ENCODE measurements at places on chromosomes 16 and 17.

GRCh38 chr17:39116224-39116623, 35.2 kb downstream of the PLXDC1 start:
- DNase-seq, result no peak

GRCh38 chr17:30823421-30823820, 1.1 kb downstream of the CRLF3 start:
- no peak for DNase-seq

DNA sequence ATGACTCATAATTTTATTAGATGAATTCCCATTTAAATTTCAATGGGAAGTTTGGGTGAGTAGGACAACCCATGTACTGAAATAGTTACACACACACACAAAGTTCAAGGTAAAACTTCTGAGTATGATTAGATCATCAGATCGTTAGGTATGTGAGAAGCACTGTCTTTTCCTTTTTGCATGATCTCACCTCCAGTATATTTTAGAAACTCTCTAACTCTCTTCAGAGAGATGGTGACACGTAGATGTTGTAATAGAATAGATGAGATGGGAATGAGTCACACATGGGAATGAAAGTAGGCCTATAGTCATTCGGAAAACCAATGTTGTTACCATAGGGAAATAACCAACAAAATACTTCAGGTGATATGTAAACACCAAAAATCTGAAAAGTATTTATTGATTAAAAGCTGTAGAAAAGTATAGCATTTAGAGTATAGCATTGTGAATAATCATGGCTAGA, 22.2 kb downstream of the KRT23 start:
- DNase-seq, result no peak

- DNase-seq, result no peak
These were observed 6.8 kb downstream of the MGRN1 start for GRCh38 chr16:4631444-4631843.

GRCh38 chr17:39191750-39192510, 5.5 kb downstream of the CACNB1 start:
- DNase-seq, result no peak

GRCh38 chr17:44176671-44177501, 6.4 kb downstream of the ASB16 start:
- DNase-seq, result no peak

GRCh38 chr17:78734793-78735641, 47.1 kb downstream of the CYTH1 start:
- DNase-seq, result no peak

GRCh38 chr17:31869797-31870568, 10.9 kb upstream of the COPRS start:
- no peak for DNase-seq

DNA sequence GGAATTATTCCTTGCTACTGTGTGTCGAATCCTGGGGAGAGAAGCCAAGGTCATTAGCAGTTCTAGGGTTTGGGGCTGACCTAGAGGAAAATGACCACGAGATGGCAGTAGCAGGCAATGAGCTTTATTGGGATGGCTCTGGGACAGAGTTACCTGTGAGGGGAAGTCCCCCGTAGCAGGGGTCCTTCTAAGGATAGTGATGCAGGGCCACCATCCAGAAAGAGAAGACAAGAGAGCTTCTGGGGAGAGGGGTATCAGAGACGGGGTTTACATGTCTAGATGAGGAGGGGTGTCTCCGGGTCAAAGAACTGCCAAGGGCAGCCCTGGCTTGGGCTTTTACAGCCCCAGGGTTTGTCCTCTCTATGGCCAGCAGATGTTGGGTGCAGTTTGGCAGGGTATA, 6.4 kb upstream of the GGT6 start:
- peak; percentile 16 for DNase-seq

- DNase-seq, result no peak
These were observed at the start of gene KRTAP29-1 for GRCh38 chr17:41301916-41302901. KRTAP29-1 (minus strand) TSS chr17:41302851; CDS start chr17:41302851, 0 bp downstream.

DNA sequence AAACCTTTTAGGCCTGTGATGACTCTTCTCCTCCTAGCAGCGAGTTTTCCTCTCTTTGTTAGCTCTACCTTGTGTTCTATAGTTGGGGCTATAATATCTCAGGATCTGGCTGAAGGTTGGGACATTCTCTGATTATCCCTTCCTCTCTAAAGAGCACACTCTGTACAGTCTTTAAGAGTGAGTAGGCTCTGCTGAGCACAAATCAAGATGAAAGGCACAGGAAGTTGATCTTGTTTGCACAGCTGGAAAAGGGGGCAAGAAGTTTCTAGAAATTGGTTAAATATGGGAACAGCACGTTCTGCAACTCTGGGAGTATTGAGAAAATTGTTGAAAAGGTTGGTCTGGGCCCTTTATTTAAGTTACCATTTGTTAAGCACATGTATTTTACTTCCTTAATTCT, 240.9 kb downstream of the CDH11 start:
- no peak for DNase-seq

DNA sequence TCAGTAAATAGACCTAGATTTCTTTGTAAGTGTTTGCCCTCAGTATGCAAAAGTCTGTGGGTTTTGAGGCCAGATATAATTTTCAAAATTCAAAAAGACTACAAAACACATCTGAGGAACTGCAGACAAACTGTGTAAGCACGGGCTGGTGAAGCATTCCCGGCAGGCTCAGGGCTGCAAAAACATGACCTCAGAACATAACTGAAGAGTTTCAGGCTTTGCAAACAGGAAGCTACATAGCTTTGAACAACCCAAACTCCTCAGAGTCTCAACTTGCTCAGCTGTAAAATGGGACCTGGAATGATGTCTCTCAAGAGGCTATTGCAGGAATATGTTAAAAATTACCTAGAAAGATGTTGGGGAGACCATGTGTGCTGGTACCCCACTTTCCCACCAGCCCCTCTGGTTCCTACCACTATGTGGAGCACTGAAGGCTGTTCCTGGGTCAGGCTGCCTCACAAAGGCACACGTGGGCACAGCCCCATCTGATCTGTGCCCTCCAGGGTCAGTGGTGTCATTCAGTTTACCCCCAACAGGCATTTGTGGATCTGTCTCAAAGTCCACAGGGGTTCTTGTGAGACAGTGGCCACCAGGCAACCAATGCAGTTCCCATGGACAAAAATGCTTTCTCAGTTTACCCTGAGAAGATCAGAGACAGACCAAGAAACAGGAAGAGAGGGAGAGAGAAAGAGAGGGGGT, 72.9 kb downstream of the CREBBP start:
- no peak for DNase-seq

- DNase-seq, result no peak
These were observed 5.8 kb upstream of the GSE1 start for GRCh38 chr16:85607321-85607765.

GRCh38 chr16:51159296-51159695, 8.2 kb upstream of the SALL1 start:
- no peak for DNase-seq

DNA sequence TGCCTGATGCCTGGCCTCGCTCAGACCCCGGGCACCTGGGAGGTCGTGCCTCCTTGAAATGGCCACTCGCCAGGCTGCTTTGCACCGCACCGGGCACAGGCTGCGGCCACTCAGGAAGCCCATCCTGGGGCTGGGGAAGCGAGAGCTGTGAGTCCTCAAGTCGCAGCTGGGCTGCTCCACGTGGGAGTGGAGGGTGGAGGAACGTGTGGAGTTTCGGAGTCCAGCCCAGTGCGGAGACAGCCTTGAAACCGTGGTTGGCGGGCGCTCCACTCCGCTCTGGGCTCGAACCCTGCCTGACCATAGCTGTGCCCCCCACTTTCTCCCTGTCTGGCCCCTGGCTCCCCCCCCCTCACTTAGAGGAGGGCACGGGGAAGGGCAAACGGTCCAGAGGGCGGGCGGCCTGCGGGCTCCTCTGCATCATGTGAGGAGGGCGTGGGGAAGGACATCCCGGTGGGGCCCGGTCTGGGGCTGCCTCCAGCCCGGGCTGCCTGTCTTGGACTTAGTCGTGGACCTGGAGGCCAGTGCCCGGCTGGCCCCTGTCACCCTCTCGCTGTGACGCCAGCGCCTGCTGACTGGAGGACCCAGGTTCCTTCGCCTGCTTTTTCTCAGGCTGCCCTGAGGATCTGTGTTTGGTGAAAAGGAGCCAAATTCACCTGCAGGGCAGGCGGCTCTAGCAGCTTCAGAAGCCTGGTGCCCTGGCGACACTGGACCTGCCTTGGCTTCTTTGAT, 2.5 kb downstream of the UBE2I start:
- no peak for DNase-seq

GRCh38 chr16:28260193-28260592, 32.1 kb upstream of the SBK1 start:
- DNase-seq, result no peak

DNA sequence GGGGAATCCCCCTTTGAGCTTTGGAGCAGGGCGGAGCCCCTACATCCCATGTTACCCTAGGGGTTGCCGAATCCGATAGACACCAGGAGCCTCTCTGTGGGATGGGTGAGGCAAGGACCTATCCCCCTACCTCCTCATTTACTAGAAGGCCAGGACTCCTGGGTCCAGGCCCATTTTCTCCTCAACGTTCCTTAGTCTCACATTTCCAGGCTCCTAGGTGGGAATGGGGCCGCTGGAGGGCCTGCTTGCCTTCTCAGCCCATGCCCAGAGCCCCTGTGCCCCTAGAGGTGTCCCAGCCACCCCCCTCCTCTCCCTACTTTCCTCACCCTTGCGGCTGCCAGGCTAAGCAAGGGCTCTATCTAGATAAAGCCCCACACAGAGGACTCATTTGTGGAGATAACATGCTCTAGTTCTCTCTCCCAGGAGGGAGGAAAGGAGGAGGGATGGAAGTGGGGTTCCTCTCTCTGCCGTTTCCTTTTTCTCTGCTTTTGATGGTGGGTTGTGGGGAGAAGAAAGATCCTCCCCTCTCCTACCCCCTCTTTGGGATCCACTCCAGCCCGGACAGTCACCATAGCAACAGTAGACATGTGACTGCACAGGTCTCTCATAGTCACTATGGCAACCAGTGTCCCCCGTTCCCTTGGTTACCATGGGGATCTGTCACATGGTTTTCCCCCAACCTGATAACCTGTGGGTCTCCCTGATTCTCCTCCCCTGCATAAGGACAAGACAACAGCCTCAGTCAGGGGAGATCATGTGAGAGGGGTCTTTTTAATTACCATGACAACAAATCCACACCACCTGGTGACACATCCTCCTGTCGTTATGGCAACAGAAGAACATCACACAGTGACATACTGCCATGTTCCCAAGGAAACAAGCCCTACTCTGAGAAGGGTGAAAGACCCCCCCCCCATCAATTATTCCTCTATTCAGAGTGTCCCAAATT, 5.2 kb downstream of the CACNA1G start:
- DNase-seq, result peak; percentile 32

DNA sequence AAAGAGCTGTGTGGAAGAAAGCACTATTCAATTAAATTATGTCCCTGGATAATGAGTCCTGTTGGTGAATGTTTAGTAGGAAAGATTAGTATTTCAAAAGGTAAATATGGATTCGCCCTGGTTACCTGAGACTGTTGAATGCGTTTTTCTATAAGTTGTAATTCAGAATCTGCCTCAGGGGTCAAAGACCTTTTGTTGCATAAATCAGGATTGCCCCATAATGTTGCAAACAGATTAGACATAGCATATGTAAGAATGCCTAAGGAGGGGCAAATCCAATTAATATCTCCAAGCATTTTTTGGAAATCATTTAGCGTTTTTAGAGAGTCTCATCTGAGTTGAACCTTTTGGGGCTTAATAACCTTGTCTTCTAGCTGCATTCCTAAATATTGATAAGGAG, 70.1 kb upstream of the ARL4D start:
- DNase-seq, result no peak

DNA sequence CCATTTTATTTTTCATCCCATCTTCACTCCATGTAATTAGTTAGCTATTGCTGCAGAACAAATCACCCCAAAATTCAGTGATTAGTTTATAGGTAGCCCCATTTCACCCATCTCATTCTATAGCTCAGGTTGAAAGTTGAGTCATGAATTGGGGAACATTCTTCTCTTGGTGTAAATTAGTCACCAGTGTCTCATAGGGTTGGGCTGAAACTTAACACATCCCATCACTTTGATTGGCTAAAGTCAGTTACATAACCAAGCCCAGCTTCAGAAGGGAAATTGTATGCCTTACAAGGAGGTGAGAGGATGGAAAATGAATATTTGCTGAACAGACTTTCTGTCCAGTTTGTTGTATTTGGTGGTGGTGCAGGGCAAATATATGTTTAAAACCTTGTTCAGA, 477.5 kb downstream of the WWOX start:
- no peak for DNase-seq

DNA sequence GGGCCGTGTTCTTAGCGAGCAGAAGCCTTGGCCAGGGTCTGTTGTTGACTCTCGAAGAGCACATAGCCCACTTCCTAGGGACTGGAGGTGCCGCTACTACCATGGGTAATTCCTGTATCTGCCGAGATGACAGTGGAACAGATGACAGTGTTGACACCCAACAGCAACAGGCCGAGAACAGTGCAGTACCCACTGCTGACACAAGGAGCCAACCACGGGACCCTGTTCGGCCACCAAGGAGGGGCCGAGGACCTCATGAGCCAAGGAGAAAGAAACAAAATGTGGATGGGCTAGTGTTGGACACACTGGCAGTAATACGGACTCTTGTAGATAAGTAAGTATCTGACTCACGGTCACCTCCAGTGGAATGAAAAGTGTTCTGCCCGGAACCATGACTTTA, 18.5 kb downstream of the RSPRY1 start:
- DNase-seq, result no peak

- DNase-seq, result no peak
These were observed 17.2 kb upstream of the ADGRG1 start for GRCh38 chr16:57611181-57611580.

Data from CD4-positive, alpha-beta T cell treated with Interleukin-1 beta for 1 hour (primary cell).